ENCODE measurements at places on chromosomes 7 and 10. TPM values are rescaled to one million over a fixed set of nuclear protein-coding genes. Genes with fewer than 3 reads are reported as not detected.

DNA sequence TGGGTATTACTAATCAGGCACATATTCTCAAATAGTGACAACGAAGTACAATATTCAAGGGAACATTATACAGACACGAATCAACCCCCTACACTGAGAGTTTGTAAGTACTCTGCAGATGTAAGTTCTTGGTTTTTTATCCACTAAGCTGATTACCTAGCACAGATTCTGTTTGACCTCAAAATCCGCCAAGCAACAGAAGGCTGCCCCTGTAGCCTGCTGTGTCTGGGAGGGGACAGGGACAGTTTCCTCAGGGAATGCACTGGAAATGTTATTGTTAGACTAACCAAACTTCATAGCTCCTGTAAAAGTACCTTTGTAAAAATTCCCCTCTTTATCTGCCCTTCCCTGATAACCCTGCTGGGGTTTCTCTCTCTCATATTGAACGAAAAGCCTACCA, 45.2 kb upstream of the ZRANB1 start:
- no peak overlapping the region for H3K4me3 ChIP-seq
- DNase-seq, result no peak
- no peaks in the 10 kb centered on the region for H3K36me3 ChIP-seq
- H3K27me3 ChIP-seq, result no peaks in the 10 kb centered on the region
- no peaks in the 10 kb centered on the region for H3K4me1 ChIP-seq

DNA sequence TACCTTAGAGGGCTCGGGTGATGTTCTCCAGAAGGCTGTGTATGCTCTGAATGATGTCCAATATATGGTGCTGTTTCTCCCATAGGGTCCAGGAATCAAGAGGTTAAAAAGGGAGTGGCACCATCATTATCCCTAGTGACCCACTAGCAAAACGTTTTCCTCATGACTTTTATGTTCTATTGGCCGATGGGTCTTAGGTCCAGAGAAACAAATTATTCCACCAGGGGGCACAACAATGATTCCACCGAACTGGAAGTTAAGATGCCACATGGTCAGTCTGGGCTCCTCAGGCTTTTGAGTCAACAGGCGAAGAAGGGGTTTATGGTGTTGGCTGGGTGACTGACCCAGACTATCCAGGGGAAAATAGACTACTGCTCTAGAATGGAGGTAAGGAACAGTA, 256.1 kb downstream of the COBL start:
- no peak overlapping the region for H3K4me3 ChIP-seq
- no peaks in the 10 kb centered on the region for H3K36me3 ChIP-seq
- no peak overlapping the region for H3K27ac ChIP-seq
- no peaks in the 10 kb centered on the region for H3K4me1 ChIP-seq

- no peak for DNase-seq
- H3K27me3 ChIP-seq, result peaks cover 11% of the 10 kb centered on the region
- H3K27ac ChIP-seq, result no peak overlapping the region
- H3K36me3 ChIP-seq, result no peaks in the 10 kb centered on the region
- H3K4me3 ChIP-seq, result no peak overlapping the region
- peaks cover 17% of the 10 kb centered on the region for H3K4me1 ChIP-seq
Observed at GRCh38 chr10:103556383-103557007, 63.0 kb downstream of the NEURL1 start.

DNA sequence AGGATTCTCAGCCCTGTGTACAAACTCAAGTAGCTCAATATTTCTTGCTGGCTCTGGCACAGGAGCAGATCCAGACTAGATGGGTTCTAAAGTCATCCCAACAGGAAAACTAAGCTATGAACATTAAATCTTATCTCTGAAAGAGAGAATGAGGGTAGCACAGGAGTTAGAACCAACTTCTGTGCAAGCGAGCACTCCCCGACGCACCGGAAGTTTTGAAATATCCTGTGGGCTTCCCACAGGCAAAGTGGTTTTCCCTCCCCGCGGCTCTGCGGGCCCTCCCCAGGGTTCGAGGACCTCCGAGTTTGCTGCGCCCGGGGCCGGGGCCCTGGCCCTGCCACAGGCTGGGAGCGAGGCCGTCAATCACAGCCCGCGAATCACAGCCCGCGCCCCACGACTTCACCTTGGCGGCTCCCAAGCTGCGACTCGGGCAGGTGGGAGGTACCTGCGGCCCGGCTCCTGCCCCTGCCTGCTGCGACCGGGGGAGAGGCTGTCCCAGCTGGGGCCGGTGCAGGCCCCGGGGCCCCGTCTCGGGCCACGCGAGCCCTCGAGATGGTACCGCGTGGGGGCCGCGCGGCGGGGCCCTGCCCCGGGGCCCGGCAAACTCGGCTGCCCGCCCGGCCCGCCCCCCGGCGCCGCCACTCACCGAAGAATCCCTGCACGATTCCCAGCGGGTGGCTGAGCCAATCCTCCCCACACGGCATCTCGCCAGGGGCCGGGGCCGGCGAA, 598 bp downstream of the MCMBP start:
- no peaks in the 10 kb centered on the region for H3K27me3 ChIP-seq
- DNase-seq, result peak; percentile 65
- peak overlapping the region; percentile 73 for H3K4me3 ChIP-seq
- no peaks in the 10 kb centered on the region for H3K36me3 ChIP-seq
- peak overlapping the region; percentile 88 for H3K27ac ChIP-seq
- peaks cover 40% of the 10 kb centered on the region for H3K4me1 ChIP-seq

DNA sequence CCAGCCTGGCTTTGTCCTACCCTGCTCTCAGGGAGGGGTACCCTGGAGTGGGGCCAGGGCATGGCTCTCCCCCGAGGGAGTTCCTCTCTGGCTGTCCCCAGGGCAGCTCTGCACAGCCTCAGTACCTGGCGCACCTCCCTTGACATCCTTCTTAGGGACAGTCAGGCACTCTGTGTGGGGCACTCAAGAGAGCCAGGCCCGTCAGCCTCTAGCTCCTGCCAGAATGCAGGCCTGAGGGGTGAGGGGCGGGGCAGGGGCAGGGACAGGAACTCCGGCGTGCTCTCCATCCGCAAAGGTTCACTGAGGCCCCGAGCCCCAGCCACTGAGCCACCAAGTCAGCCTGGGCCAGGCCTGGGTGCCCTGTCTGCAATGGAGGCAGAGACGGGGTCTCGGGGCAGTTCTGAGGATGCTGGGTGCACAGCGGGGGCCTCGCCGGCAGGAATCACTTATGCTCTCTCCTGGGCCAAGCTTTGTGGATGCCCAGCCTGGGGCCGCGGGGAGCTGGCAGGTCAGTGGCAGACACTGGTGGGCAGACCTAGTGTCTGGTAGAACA, 10.1 kb downstream of the LIMK1 start:
- peak overlapping the region; percentile 77 for H3K27ac ChIP-seq
- H3K4me1 ChIP-seq, result peaks cover 37% of the 10 kb centered on the region
- no peaks in the 10 kb centered on the region for H3K27me3 ChIP-seq
- H3K4me3 ChIP-seq, result peak overlapping the region; percentile 49
- DNase-seq, result no peak

GRCh38 chr10:92880233-92880861, 32.0 kb downstream of the EXOC6 start:
- DNase-seq, result peak; percentile 79
- no peaks in the 10 kb centered on the region for H3K36me3 ChIP-seq
- H3K4me3 ChIP-seq, result no peak overlapping the region

DNA sequence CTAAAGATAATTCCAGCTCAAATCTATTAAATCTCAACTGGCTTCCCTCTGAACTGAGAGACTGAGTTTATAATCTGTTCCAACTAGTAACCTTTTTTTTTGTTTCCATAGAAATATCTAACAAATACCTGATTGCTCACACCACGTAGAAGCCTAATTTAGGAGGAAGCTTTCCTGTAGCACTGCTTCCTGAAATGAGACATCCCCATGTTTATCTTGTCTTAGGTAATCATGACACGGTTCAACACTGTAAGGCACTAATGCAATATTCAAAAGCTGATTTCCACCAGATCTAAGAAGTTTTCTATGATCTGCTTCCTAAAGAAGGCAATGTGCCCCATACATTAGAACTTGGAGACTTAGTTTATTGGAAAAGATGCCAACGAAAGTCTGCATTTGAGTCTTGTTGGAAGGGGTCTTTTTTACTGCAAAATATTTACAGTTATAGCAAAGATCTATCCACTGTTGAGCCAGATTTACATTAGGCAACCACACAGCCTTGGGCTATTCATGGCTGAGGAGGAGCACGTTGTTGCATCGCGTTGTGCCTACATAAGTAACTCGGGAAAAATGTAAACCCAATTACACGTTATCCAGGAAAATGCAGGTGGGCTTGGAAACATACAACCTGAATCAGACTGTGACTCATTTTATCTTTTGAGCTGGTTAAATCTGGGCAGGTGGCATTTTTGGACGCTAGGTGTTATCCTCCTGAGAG, 66.3 kb downstream of the VIPR2 start:
- no peak overlapping the region for H3K4me3 ChIP-seq
- no peak for DNase-seq
- no peak overlapping the region for H3K27ac ChIP-seq
- no peaks in the 10 kb centered on the region for H3K36me3 ChIP-seq

DNA sequence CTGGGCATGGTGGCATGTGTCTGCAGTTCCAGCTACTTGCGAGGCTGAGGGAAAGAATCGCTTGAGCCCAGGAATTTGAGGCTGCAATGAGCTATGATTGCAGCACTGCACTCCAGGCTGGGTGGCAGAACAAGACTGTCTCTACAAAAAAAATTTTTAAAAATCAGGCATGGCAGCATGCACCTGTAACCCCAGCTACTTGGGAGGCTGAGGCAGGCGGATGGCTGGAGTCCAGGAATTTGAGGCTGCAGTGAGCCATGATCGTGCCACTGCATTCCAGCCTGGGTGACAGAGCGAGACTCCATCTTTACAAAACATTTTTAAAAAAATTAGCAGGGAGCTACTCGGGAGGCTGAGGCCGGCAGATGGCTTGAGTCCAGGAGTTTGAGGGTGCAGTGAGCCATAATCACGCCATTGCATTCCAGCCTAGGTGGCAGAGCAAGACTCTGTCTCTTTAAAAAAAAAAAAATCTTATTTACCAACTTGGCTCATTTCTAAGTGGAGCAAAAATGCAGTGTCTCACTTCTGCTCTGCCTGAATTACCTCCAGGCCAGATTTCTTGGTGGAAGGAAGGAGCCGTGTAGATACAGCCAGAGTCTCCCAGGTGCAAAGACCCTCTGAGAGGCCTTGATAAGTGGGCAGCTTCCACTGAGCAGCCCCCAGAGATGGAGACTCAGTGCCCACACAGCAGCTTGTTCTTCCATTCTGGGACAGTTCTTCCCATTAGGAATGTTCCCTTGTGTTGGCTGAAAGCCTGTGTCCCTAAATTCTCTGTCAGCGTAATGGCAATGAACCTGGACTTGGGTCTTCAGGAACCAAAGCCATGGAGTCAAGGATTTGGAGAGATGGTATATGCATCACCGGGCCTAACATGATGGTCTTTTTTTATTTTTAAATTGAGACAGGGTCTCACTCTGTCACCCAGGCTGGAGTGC, 30.0 kb downstream of the GTF2IRD1 start:
- no peaks in the 10 kb centered on the region for H3K27me3 ChIP-seq
- no peaks in the 10 kb centered on the region for H3K36me3 ChIP-seq
- peak overlapping the region; percentile 98 for H3K27ac ChIP-seq
- H3K4me3 ChIP-seq, result no peak overlapping the region

GRCh38 chr10:4494551-4494950, 331.5 kb upstream of the AKR1E2 start:
- H3K27ac ChIP-seq, result no peak overlapping the region
- H3K36me3 ChIP-seq, result no peaks in the 10 kb centered on the region
- H3K4me3 ChIP-seq, result no peak overlapping the region
- no peaks in the 10 kb centered on the region for H3K4me1 ChIP-seq
- no peak for DNase-seq
- no peaks in the 10 kb centered on the region for H3K27me3 ChIP-seq

- H3K27me3 ChIP-seq, result no peaks in the 10 kb centered on the region
- DNase-seq, result no peak
- H3K4me3 ChIP-seq, result no peak overlapping the region
- H3K4me1 ChIP-seq, result peaks cover 5% of the 10 kb centered on the region
- no peaks in the 10 kb centered on the region for H3K36me3 ChIP-seq
- H3K27ac ChIP-seq, result no peak overlapping the region
Observed at GRCh38 chr10:61891906-61892585, 9.5 kb upstream of the ARID5B start.

GRCh38 chr10:102508506-102508905, 4.7 kb downstream of the SUFU start:
- no peaks in the 10 kb centered on the region for H3K27me3 ChIP-seq
- peaks cover under 1% of the 10 kb centered on the region for H3K4me1 ChIP-seq
- no peak overlapping the region for H3K27ac ChIP-seq
- no peak overlapping the region for H3K4me3 ChIP-seq

The FBXO24 gene
- not detected for total RNA-seq

The CPA2 gene
- total RNA-seq, result 64.7 TPM

The SRGN gene
- 43.8 TPM for total RNA-seq
